ENCODE measurements at places on chromosomes 16 and 17.
A peak's percentile ranks its signal among the peaks of the same experiment; 100 is the strongest.

DNA sequence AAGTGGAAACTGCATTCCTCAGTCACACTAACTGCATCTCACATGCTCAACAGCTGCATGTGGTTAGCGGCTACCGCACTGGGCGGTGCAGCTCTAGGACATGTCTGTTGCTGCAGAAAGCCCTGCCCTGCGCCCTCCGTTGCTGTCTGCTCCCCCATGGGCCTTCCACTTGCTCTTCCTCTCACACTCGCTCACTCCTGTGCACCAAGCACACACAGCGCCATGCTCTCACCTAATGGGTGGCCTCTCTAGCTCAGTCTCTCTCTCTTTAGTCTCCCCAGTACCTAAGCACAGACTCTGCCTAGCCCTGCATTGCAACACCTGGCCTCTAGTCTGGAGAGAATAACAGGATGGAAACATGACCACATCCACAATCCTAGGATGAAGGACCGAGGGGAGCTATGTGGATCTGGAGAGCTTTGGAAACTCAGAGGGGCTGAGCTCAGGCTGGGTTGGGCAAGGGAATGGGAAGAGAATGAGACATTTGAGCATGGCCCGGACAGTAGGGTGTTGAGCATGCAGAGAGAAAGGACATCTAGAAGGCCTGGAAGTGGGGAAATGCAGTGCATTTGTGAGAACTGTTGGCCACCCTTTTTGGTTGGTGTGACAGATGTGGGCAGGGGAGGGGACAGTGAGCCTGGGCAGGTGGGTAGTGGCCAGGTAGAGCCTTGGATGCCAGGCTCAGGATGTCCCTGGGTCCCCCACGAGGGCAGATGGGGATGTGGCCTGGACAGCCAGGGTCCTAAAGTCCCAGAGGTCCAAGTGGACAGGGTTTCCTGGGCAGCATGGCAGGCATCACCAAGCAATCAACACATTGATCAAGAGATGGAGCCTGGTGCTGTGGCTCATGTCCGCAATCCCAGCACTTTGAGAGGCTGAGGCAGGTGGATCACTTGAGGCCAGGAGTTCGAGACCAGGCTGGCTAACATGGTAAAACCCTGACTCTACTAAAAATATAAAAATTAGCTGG is 16.1 kb downstream of the SGCA start:
- DNase-seq, result no peak

GRCh38 chr16:84739349-84740124 is 39.7 kb downstream of the USP10 start:
- DNase-seq, result no peak

DNA sequence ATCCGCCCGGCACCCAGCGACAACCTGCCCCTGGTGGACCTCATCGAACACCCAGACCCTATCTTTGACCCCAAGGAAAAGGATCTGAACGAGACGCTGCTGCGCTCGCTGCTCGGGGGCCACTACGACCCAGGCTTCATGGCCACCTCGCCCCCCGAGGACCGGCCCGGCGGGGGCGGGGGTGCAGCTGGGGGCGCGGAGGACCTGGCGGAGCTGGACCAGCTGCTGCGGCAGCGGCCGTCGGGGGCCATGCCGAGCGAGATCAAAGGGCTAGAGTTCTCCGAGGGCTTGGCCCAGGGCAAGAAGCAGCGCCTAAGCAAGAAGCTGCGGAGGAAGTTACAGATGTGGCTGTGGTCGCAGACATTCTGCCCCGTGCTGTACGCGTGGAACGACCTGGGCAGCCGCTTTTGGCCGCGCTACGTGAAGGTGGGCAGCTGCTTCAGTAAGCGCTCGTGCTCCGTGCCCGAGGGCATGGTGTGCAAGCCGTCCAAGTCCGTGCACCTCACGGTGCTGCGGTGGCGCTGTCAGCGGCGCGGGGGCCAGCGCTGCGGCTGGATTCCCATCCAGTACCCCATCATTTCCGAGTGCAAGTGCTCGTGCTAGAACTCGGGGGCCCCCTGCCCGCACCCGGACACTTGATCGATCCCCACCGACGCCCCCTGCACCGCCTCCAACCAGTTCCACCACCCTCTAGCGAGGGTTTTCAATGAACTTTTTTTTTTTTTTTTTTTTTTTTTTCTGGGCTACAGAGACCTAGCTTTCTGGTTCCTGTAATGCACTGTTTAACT is 1.0 kb downstream of the NOG start:
- peak; percentile 15 for DNase-seq

- DNase-seq, result no peak
Measured at GRCh38 chr17:77795685-77796084, 162.8 kb upstream of the TNRC6C start.

DNA sequence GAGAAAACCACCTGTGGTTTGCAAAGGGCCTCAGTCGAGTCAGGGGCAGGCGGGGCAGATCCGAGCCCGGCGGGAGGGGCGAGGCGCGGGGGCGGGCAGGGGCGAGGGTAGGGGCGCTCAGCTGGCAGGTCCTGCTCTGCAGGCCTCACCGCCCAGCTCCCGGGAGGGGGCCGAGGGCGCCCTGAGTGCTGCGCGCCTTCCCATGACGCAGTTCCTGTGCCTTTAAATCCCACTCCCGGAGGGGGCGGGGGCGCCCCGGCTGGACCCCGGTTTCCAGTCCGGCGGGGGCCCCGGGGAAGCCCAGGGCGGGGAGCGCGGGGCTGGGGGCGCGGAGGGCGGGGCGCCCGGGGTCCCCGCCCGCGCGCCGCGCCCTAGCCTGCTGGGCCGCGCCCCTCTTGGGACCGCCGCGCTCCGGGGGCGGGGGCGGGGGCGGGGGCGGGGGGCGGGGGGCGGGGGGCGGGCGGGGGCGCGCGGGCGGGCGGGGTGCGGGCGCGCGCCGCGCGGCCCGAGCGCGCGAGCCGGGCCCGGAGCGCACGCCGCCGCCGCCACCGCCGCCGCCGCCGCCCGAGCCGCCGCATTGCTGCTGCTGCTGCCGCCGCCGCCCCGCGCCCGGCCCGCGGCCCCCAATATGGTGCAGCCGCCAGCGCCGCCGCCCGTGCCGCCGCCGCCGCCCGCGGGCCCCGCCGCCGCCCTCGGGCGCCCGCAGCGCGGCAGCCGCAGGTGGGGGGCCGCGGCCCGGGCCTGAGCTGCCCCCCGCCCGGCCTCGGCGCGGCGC is at the start of gene JPH3:
Gene JPH3 (plus strand): TSS at position 508 of the 775 bp plus-strand sequence. CDS start 639 bp downstream, outside the sequence.
- DNase-seq, result no peak

- DNase-seq, result no peak
Measured at GRCh38 chr17:78522031-78522809, 55.0 kb downstream of the DNAH17 start.

DNA sequence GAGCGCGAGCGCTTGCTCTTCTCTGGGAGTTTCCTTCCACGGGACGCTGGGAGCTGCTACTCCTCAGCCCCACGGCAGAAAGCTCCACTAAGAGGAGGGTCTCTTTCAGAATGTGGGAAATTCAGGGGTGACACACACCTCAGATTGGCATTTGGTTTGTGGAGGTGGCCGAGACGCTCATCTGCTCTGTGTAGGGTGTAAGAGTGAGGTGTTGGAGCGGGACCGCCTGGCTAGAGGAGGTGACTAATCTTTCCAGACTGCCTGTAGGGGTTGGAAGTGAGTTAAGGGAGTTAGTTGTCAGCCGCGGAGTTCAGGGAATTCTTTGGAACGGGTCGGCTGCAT is 735 bp downstream of the PSMD11 start:
- peak; percentile 64 for DNase-seq

- DNase-seq, result no peak
Measured at GRCh38 chr16:7113949-7114348, 218.7 kb upstream of the RBFOX1 start.

Measured in T47D (cell line).